ENCODE measurements at places on chromosomes 4 and X.
A peak's percentile ranks its signal among the peaks of the same experiment; 100 is the strongest.

GRCh38 chrX:6026980-6027379 is 201.7 kb downstream of the NLGN4X start:
- no peak for DNase-seq

- peak; percentile 78 for DNase-seq
Measured at GRCh38 chr4:7828011-7828720, 111.5 kb downstream of the AFAP1 start.

GRCh38 chrX:28549838-28550237 is 37.4 kb upstream of the IL1RAPL1 start:
- no peak for DNase-seq

DNA sequence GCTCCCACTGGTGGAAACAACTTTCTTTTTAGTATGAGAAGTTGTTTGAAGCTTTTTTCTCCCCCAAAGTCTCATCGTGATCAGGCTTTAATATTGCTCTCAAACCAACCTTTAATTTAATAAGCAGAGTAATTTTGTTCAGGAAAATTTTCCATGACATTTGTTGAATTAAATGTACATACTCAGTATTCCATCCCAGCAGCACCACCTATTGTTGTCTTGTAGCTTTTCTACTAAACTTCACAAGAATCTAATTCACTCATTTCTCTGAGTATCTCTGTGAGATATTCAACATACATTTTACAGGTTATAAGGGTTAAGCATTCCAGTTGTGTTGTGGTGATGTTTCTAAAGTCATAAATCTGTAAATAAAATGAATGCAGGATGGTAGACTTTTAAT is 218.3 kb upstream of the HAND2 start:
- no peak for DNase-seq

- no peak for DNase-seq
Measured at GRCh38 chr4:185167234-185167633, 24.2 kb downstream of the SLC25A4 start.

GRCh38 chr4:129334136-129334535 is 238.2 kb downstream of the C4orf33 start:
- no peak for DNase-seq

- no peak for DNase-seq
Measured at GRCh38 chr4:172995161-172995560, 173.4 kb upstream of the GALNT7 start.

GRCh38 chrX:119015407-119016237 is 41.2 kb downstream of the LONRF3 start:
- DNase-seq, result peak; percentile 75

- DNase-seq, result no peak
Measured at GRCh38 chr4:117225471-117225870, 140.1 kb upstream of the TRAM1L1 start.

- DNase-seq, result no peak
Measured at GRCh38 chr4:185381288-185382196, 14.2 kb downstream of the LRP2BP start.

- no peak for DNase-seq
Measured at GRCh38 chrX:23494741-23495140, 160.1 kb downstream of the PTCHD1 start.

- peak; percentile 71 for DNase-seq
Measured at GRCh38 chrX:45849261-45849862, 648.7 kb upstream of the DIPK2B start.

DNA sequence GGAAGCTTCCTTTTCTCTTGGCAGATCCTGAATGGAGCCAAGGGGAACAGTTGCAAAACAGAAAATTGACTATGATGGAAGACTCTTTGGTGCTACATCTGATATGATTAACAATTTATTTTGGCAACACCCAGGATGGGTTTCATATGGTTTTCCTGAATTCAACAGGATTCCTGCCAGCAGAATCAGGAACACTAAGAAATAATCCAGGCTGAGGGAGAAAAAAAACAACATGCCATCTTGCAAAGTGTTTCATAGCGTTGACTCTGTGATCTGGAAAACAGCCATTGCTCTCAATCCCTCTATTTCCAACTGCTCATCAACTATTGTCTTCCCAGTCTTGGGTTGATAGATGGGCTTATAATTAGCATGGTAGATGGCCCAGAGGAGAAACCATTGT is 303.8 kb upstream of the KLF3 start:
- no peak for DNase-seq

DNA sequence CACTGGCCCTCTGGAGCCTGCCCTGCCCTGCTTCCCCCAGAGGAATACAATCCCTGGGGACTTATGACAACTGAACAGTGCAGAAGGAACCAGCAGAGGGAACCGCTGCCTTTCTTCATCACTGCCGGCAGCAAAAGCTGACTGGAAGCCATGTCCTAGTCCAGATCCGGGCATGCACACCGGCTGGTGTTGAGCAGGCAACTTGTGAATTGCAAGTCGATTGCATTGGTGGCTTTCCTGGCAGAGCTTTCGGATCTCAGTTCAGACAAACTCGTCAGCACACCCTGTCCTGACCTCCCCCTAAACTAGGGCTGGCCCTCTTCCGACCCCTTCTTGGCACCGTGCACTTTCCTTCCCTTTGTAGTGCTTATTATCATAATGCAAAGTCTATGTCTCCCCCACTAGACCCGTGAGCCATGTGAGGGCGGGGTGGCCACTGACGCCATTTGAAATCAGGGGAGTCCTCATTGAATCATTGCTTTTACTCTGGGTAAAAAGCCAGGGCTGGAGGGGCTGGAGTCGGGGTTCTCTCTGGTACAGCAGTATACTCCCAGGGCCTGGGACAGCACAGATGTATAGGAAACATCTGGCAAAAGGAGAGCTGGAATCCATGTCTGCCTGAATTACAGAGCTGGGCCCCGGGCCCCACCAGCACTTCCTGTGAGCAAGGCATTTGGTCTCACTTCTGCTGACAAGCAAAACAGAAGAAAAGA is 1.8 kb downstream of the ARHGAP4 start:
- DNase-seq, result peak; percentile 44

DNA sequence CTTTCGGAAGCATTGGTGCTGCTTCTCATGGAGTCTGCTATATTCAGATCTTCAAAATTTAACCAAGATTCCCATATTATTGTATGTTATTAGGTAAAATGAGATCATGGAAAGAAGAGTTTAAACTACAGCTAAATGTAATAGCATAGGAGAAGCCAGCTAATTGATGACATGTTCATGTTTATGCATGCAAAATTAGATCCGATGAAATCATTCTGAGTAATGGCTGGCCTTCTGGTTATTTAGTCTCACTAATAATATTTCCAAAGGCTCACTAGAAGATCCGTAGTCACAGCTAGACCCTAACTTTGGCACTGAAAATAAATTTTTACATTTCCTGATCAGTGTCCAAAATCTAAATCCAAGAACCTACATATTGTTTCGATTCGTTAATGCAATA is 19.8 kb upstream of the PHKA2 start:
- DNase-seq, result no peak

DNA sequence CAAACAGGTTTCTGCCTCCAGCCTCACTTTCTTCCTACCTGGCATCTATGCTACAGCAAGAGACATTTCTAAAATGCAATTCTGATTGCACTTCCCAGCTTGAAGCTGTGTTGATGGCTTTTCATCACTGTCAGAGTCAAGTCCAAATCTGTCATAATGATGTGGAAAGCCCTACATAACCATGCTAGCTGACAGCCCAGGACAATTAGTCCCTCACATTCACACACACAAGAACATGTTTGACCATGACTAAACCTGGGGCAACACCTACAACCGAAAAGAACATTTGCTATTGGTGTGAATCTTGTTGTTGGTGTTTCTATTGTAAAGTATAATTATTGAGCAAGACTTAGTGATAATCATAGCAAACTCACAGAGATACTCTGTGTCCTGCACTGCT is 58.2 kb downstream of the PPM1K start:
- DNase-seq, result no peak

DNA sequence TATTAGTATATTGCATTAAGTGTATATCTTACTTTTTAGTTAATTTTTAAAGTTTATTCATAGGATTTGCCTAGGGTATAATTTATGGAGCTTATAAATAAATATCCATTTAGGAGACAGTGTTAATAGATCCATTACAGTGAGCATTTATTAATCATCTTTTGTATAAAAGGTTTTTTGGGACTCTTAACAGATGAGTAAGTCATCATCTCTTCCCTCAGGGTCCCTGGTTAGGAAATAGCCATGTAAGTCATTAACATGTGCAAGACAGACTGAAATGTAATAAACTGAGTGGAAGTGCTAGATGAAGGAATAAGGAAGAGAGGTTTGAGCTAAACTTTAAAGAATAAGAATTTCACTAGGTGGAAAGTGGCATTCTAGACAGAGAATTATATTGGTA is 69.2 kb downstream of the PAQR3 start:
- no peak for DNase-seq

- DNase-seq, result no peak
Measured at GRCh38 chr4:84606645-84607044, 23.7 kb downstream of the CDS1 start.
